ENCODE measurements at places on chromosomes 7 and 10.

DNA sequence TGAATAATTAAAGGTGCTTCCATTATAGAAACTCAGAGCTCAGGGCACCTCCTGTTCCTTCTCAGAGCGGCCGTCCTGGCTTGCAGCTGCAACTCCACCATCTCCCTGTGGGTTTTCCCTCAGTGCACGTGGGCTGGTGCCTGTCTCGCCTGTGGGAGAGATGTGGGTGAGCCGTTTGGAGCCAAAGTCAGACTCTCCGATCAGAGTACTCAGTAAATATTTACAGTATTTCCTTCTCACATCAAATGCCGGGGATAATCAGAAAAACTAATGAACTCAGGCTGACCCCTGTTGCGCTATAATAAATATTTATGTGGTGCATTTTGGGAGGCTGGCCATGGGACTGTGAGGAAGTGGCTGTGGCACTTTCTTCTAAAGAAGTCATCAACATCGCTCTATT lies 155.8 kb upstream of the HABP2 start:
- no peak for DNase-seq

DNA sequence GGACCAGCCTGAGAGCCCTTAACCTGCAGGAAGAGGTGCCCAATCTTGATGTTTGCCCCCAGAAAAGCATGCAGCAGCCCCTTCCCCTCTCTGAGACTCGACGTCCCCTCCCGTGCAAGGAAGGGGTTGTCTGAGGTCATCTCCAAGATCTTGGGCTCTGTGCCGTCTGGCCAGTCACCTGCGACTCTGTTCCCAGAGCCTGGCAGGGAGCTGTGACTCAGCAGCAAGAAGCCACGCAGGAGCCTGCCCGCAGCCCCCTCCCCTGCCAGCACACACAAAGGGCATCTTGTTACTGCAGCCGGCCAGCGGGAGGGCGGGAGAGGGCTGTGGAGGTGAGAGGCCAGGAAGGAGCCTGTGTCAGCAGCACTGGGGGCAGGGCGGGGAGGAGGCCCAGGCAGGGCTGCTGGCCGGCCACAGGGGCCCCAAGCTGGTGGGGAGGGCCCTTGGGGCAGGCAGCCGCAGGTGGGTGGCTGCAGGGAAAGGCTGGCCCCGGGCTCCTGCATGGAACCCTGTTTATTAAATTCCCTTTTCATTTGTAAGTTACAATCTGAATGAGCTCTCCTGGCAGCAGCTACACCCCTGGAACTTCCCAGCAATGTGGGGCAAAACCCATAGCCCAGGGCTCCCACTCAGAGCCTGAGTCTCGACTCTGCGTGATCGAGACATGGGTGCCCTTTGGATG lies 103.7 kb upstream of the ZMIZ1 start:
- no peak for DNase-seq

DNA sequence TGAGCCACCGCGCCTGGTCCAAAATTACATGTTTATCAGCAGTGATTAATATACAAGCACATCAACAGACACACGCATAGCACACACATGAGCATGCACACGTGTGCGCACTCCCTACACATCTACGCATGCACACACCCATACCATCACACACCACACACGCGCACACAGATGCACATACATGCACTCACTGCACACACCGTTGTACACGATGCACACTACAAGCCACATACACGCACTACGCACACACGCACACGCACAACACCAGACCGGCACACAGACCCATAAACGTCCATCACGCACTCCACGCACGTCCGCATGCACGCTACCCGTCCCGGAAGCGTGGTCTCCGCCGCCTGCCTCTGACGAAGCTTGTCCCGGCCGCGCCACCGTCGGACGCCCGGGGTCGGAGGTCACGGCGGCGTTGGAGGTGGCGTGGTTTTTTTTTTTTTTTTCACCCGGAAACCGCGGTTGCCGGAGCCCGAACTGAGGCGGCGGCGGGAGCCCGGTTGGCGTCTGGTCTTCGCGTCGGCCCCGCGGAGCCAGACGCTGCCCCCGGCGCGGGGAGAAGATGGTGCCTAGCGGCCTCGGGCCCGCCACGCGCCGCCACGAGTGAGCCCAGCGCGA lies at the start of gene TMEM248:
TMEM248 (plus strand) TSS at position 457 of the 627 bp plus-strand sequence. CDS start 20,641 bp downstream, outside the sequence.
- DNase-seq = peak; percentile 71

DNA sequence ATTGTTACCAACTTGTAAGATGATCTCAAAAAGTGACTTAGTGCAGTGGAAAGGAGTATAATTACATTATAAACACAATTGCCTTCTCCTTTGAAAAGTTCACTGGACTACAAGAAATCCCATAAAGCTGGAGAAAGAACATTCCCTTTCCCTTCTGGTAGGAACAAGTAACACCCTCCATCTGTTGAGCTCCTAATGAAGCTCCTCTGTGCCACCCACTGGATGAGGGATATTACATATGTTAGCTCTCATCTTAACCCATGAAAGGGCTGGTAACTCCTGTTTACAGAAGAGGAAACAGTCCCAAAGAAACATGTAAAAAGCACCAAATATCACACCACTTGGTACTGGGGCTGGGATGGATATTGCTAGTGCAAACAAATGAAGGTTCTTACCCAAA lies 8.1 kb downstream of the PGAM1 start:
- no peak for DNase-seq

GRCh38 chr10:101050208-101051069 lies 11.3 kb upstream of the KAZALD1 start:
- peak; percentile 78 for DNase-seq

DNA sequence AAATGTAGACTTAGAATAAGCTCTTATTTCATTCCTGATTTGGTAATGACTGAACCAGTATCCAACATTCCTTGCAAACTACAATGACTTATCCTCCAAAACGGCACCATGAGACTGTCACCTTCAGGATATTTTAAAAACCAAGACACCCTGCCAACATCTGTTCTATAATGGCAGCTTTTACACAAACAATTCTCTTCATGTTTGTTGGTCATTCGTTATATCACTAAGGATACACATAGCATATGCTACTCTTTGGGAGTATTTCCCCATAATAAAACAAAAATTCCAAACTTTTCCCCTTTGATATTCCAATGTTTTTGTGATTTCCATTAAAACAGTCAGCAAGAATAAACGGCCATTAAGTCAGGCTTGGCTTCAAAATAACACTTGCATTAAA lies 215.4 kb downstream of the GLI3 start:
- DNase-seq = no peak

DNA sequence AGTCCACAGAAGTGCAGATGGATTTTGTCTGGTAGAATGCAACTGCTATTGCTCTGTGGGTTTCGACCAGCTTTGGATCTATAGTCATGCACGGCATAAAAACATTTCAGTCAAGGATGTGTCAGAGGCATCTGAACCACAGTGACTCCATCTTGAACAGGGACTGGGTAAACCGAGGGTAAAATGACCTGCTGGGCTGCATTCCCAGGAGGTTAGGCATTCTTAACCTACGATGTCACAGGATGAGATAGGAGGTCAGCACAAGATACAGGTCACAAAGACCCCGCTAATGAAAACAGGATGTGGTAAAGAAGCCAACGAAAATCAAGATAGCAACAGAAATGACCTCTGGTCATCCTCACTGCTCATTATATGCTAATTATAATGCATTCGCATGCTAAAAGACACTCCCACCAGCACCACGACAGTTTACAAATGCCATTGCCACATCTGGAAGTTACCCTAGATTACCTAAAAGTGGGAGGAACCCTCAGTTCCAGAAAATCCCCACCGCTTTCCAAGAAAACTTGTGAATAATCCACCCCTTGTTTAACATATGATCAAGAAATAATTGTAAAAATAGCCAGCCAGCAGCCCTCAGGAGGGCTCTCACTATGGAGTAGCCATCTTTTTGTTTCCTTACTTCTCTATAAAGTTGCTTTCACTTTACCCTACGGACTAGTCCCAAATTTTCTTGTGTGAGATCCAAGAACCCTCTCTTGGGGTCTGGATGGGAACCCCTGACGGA lies 50.7 kb upstream of the CPXM2 start:
- no peak for DNase-seq

- no peak for DNase-seq
These were observed 27.3 kb upstream of the AFAP1L2 start for GRCh38 chr10:114431414-114432135.

DNA sequence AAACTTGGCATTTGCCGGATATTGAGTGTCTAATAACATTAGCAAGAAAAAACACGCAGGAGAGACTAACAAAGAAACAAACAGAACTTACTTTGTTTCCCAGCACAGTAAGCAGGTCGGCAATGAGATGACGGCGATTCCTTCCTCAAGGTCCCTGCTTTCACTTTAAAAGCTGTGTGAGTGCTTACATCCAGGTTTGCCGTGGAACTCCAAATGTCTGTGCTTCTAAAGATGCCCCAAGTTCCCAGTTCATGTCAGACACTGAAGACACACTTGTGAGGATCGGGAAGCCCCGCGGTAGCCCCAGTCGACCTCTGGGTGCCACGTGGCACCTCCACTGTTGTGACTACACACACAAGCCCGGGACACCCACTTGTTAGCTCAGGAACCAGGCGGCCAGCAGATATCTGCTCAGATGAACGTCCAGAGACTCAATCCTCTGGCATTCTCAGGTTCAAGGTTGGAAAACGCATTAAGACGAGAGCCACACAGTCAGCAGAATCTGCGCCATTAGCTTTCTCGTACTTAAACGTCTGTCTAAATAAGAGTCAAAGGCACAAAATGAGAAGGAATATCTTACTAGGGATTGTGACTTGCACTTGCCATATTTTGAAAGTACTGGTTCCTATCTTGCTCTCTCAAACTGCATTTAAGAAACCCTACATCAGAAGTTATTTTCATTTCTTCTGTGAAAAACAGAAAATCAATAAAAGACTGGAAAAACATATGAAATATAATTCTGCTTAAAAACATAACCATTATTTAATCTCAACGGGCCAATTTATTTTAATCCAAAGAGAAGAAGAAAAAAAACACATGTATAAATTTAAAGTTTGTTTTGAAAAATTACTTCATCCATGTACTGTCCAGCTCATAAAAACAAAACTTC lies 207.6 kb upstream of the KLF14 start:
- DNase-seq = no peak

DNA sequence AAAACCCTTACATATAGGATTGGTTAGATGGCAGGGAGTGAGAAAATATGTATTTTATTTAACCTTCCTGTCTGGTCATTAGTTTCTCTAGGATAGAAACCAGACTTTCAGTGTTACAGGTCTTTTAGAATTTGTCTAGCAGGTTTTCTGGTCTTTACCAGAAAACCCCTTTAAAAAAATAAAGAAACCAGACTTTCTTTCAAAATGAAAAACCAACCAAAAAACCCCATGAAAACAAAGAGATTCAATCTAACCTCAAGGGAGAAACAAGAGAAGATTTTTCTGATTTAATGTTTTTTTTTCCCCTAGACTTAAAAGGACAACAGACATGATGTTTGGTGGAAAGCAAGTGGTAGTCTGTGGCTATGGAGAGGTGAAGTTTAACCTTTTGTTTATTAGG lies 28.7 kb upstream of the STRIP2 start:
- DNase-seq = no peak

DNA sequence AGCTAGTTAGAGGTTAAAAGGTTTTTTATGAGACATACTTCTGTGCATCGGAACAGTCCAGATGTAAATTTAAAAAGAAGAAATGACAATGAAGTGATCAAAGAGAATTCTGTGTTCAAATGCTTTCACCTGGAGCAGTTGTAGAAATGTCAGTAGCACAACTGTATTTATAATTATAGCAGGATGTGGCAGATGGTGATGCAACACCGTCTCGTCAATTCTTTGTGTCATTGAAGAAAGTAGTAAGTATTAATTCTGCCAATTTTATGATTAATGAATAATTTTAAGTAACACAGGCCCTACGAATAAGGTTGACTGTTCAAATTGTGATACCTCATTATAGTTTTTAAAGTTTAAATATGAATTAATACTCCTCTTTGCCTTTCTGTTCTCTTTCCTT lies 171.1 kb downstream of the ADK start:
- no peak for DNase-seq

GRCh38 chr7:151869968-151870918 lies 6.7 kb downstream of the PRKAG2 start:
- DNase-seq = no peak

DNA sequence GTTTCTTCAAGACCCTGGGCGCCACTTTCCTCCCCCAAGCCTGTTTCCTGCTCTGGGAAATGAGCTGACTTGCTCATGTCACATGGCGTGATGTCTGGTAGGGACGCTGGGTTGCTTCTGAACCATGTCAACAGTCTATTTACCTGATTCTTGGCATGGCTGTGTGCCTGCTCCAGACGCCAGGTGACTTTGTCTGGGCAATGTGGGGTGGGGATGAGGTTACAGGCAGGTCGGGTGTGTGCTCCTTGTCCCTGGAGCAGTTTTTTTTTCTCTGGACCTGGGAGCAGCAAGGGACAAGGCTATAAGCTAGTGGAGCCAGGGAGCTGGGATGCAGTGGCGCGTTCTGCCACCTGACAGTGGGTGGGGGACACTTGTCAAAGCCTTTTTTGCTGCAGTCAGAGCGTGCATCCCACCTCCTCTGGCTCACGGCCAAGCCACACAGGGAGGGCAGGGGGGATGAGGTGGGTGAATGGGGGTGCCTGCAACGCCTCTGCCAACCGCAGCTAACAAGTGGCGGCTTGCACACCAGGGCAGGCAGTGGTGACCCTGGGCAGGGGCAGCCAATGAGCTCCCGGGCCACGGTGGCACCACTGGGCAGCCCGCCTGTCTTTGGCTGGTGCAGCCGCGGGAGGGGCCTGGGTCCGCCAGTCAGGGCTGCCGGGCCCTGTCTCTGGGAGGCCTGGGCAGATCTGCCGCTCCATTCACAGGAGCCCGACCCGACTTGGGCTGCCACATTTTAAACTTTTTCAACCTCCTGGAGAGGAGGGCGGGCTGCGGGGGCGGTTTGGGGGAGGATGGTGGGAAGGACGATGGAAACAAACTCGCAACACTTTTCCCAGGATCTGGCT lies 22.9 kb downstream of the DNAJB12 start:
- DNase-seq = no peak

All from GM12891 (cell line).